C1 segment of cervical spinal cord (tissue), 14 donors: ENCODE measurements at places on chromosomes 5 and 9.

- peak; percentile 6 for DNase-seq
These were observed 47.3 kb downstream of the PRLR start for GRCh38 chr5:35182910-35183535.

DNA sequence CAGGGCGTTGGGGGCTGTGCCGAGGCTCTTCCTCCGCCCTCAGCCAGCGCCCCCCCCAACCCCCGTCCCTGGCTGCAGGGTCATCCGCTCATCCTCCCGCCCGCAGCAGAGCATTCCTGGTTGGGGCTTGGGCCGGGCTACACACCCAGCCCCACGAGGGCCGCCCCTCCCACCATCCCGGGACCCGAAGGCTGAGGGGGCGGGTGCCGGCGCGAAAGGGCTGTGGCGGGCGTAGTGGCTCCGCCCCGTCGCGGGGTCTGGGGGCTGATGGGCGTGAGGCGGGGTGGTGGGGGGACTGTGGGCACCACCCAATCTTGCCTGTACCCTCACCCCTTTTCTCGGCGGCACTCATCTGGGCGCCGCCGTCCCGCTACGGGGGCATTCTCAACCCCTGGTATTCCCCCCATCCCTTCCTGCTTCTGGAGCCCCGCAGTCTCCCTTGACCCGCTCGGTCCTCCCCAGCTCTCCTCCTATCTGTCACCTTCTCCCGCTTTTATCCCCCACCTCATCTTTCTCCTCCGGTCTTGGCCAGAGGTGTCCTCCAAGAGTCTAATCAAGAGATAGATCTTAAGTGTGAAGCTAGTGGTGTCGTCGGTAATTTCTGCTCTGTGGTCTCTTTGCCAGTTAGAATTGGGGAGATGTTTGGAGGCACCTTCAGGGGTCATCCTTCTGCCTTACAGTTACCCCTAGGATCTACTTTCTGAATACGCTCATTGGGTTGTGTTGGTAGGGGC, 1.6 kb downstream of the FER start:
- peak; percentile 74 for DNase-seq

DNA sequence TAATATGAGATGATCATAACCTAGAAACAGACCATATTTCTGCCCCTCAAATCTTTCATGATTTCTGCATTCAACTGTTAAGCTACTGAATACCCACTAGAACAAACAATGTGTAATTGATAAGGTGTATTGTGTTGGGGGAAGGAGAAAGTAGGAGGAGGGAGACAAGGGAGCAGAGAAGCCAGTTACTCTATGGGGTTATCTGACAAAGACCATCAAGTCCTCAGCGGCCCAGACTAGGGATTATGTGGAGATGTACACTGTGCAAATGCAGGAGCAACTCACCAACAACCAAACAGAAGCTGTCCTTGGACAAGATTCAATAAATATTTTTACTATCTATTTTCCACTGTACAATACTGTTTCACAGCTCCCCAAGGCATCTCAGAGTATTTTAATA, 2.7 kb downstream of the NRG2 start:
- DNase-seq = no peak

DNA sequence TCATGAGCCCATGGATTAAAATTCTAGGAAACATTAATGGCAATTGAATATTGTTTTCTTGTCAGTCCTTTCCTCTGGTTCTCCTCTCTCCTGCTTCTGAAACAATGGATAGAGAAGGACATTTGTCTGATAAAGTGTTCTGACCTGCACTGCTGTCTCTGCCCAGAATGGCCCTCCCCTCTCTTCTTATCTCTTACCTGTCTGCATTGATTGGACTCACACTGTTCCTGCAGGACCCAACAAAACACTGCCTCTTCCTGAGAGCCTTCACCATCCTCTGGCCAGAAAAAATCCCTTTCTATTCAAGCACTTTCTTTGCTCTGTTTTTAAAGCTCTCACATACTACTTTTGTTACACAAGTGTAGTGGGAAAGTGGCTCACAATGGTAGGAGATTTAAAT, 143.8 kb upstream of the DHFR start:
- DNase-seq = no peak

DNA sequence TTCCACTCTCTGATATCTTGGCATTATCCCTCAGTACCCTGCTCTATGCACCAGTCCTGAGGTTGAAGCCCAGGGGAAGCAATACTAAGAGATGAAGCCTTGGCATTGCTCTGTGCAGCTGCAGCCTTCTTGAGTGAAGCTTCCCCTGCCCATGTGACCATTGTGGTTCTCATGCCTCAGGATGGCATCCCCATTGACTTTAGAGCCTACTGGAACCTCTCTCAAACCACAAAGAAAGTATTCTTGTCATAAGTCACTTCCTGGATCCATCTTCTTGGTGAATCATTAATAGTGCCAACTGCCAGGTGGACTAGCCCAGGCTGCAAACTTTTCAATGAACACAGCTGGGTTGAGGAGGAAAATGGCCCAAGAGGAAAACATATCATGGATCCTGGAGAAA, 283.9 kb upstream of the RFX3 start:
- DNase-seq = no peak

GRCh38 chr5:1302258-1302657, 7.4 kb upstream of the TERT start:
- DNase-seq = no peak

DNA sequence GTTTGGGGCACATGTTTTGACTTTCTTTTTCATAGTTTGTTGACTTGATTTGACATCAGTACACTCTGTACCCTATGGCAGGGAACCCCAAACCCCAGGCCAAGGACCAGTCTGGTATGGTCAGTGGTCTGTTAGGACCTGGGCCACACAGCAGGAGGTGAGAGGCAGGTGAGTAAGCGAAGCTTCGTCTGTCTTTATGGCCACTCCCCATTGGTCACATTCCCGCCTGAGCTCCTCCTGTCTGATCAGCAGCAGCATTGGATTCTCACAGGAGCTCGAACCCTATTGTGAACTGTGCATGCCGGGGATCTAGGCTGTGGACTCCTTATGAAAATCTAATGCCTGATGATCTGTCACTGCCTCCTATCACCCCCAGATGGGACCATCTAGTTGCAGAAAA, 88.0 kb downstream of the TENT4A start:
- no peak for DNase-seq

GRCh38 chr9:92424340-92424739, at the start of gene OMD:
Gene OMD, minus strand, starts transcription at chr9:92424471. Its CDS starts 6,913 bp downstream, at chr9:92417558.
- no peak for DNase-seq

DNA sequence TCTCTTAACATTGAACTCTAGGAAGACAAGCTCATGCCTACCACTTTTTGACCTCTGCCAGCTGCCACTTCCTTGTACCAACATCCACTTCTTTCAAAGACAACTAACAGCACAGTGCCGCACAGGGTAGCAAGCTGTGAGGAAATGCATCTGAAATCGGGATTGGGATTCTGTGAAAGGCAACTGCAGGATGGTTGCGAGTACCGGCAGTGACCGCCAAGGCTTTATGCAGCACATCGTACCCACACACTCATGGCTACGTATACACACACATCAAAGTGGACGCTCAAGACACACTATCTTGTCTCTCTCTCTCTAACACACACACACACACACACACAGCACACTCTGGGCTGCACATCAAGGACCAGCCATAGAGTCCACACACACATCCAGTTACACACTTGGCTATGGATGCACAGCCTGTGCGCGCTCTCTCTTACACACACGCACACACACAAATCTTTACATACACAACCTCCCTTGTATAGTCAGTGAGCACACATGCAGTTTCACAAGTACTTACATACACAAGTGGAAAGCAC, 964 bp downstream of the HTR4 start:
- no peak for DNase-seq

DNA sequence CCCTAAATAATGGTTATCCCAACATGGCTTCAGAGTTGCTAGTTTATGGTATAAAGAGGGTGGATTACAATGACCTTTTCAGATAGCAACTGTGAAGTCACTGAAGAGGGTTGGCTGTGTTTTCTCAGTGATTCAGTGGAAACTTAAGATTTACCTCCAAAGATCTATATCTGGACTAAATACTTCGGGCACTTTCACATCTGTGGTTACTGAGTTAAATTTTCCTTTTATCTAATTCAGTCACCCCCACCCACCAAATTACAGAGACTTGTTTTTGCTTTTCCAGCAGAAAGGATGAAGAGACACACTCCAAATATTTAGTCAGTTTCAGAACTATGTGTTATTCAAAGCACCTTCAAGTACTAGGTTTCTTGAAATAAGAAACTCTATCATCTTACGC, 573.2 kb downstream of the CCDC171 start:
- DNase-seq = no peak

GRCh38 chr5:74978345-74978744, 74.0 kb downstream of the GCNT4 start:
- DNase-seq = no peak

DNA sequence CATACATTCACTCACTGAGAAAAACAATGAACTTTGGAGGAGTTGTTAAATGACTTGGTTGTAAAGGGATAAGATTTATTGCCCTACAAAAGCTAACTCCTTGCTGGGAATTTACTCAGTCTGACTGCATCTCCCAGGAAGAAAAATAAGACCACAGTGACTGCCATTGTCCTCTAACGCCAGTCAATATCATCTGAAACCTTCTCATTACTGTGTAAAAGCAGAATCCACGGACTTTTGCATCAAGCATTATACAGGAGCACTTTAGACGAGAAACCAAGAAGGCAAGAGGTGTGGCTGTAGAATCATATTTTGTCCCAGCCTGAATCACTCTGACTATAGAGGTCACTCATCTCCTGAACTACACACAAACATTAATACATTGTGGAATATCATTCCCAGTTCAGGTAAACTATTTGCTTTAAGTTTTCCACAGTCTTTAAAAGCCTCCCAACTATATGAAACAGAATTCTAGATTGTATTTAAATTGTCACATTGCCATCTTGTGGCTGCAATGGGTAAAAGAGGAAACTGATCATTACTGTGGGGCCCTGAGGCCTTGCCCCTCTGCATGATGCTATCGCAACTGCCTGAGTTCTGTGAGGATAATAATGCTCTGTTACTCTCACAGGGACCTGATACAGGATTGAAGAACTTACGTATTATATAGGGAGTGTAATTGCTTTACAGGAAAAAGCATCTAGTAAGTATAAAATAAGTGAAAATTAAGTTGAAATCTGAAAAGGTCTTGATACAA, 142.9 kb downstream of the SLCO4C1 start:
- no peak for DNase-seq

- DNase-seq = no peak
These were observed 221.2 kb downstream of the TLE1 start for GRCh38 chr9:81468084-81468595.

GRCh38 chr9:31612336-31613030, 772.0 kb upstream of the ACO1 start:
- DNase-seq = no peak

DNA sequence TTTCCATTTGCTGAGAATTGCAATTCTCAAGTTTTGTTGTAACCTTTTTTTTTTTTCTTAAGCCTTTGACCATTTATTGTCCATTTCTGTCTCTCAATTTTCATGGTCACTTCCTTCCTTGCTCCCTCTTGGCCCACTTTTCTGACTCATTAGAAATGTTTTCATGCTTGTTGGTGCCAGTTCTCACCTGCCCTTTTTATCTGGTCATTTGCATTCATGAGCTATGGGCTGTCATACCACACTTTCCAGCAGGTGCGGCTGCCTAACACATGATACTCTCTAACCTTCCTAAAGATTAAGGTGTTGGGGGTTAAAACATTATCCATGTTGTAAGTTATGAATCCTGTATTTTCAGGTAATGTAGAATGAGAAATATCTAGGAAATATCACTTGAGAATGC, 150.5 kb upstream of the TLX3 start:
- DNase-seq = no peak

GRCh38 chr5:33969572-33970452, 14.7 kb downstream of the SLC45A2 start:
- DNase-seq = no peak

GRCh38 chr9:111872886-111873285, 23.7 kb upstream of the UGCG start:
- no peak for DNase-seq

GRCh38 chr5:132272311-132273210, 15.1 kb downstream of the PDLIM4 start:
- no peak for DNase-seq

DNA sequence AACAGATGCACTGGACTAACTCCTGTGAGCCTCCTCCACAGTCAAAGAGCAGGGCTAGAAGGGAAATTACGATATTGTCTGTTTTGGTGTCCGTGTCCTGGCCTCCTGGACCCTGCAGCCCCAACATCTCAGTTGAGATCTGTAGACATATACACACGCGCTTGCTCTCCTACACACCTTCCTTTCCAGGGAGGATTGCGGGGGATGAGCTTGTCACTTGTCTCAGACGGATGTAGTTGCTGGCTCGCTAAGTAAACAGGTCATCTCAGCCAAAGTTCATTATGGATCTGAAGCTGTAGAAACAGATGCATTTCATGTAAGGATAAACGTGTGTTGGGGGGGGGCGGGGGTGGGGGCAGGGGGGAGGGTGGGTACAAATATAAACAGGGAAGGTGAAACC, 549.3 kb downstream of the CCDC171 start:
- no peak for DNase-seq

DNA sequence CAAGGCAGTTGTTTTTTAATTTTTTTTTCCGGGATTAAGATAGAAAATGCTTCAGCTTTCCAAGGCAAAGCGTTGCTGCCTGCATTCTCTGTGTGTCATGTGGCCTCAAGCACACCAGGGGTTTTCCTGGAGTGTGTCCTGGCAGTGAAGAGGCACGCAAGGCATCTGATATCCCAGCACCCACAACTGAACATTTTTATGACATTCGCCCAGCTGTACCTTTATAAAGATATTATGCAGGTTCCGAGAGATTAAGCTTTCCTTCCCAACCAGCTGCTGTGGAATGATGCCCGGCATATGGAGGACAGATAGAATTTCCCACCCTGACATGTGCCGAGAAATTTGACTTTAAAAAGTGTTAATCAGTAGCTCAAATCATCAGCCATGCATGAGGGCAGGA, 205.6 kb downstream of the GADD45G start:
- DNase-seq = no peak

DNA sequence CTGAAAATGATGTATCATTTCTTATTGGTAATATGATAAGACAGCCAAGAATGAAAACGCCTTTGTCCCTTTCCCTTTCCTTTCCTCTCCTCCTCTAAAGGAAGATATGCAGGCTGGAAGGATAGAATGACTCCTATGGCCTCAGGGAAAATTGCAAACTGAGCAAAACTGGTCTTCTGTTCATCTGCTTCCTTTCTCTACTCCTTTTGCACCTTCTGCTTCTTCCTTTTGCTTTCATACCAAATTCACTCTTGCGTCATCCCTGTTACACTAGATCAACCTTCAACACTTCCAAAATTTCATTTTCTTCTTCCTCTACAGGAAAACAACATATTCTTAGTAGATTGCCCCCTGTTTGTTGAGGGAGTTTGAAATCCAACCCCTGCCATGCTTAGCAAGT, 234.1 kb downstream of the ADAMTS6 start:
- DNase-seq = no peak
